Adipocyte (in vitro differentiated cells): ENCODE measurements at places on chromosomes 13 and 19.
A peak's percentile ranks its signal among the peaks of the same experiment; 100 is the strongest.

DNA sequence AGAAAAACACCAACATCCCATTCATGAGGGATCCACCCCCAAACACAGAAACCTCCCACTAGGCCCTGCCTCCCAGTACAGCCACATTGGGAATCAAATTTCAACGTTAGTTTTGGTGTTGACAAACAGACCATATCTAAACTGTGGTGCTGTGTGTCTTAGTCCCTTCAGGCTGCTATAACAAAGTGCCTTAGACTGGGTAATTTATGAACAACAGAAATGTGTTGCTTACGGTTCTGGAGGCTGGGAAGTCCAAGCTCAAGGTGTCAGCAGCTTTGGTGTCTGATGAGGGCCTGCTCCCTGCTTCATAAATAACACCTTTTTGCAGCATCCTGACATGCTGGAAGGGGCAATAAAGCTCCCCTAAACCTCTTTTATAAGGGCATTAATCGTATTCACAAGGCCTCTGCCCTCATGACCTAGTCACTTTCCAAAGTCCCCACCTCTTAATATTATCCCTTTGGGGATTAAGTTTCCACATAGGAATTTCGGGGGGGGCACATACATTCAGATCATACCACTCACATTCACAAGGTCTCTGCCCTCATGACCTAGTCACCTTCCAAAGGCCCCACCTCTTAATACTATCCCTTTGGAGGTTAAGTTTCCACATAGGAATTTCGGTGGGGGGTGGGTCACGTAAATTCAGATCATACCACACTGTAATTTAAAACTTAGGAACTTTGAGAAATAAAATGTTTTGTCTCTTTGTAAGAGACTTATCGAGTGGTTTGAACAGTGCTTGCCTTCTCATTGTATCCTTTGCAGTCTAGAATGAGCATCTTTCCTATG is 27.5 kb downstream of the ZNF507 start:
- no peak for DNase-seq

DNA sequence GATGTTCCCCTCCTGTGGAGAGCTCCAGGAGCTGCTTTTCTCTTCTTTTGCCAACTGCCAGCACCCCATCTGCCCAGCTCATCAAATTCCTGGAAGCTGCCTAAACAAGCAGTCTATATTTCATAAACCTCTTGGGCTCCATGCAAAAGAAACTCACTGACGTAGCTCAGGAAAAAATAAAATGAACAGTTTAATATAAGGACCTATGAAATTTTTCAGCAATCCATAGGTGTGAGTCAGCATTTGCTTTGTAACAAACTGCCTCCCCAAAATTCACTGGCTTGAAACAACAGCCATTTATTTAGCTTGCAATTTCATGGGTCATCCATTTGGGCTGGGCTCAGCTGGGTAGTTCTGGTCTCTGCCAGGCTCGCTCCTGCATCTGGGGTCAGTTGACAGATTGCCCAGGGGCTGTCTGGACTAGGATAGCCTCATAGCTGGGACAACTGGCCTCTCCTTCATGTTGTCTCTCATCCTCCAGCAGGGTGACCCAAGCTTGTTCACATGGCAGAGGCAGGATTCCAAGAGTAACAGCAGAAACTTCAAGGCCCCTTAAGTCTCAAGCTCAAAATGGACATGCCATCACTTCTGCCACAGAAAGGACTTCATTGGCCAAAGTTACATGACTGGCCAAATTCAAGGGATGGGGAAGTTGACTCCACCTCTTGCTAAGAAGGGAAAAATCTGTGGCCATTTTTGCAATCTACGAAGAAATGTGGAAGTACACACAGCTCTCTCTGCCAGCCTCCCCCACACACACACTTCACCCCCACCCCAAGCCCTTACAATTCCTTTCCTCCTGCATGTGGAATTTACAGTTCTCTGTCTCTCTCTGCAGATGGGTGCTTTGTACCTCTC is 7.9 kb upstream of the PVR start:
- DNase-seq: peak; percentile 75

DNA sequence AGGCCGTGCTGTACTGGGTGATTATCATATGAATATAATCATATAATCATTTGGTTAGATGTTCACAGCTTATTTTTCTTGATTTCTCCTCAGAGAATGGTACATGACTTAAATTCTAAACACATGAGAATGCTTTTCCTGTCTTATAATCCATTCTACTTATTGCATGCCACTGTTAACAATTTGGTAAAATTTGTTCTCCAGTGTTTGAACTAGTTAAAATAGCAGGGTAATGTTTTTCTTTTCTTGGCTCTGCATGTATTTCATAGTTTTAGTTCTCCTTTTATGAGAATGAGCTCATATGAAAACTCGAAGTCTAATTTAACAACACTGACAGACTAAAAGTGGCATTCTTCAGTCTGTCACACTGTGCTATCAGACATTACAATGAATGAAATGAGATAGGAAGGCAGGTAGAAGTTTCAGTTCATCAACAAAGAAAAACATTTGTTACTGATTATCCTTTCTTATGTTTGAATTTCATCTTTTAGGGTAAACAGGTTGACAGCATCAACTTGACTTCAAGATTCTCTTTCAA is 10.2 kb downstream of the SPRYD7 start:
- DNase-seq: peak; percentile 38

DNA sequence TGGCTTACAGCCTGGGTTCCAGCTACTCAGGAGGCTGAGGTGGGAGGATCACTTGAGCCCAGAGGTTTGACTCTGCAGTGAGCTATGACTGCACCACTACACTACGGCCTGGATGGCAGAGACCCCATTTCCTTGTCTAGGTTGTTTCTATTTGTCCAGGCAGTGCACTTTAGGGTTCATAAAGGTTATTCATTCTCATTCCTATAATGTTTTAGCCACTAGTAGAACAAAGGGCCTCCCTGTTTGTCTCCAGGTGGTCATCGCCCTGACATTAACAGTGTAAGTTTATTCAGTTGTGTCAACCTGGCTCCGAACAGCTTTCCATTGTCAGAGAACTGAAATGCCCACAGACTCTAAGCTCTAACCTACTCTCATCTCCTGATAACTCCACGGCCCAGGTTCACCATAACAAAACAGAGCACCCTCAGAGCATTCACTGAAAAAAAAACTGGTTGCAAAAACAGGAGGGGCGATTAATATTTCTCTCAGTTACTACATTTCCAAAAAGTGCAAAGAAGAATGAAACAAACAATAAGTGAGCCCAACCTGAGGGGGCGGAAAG is 37.1 kb downstream of the SMAD9 start:
- no peak for DNase-seq

- no peak for DNase-seq
Measured at GRCh38 chr13:25771641-25772478, 280.0 kb downstream of the SHISA2 start.

- no peak for DNase-seq
Measured at GRCh38 chr13:75375329-75375728, 106.6 kb downstream of the TBC1D4 start.

GRCh38 chr19:30116530-30116929 is 174.5 kb downstream of the URI1 start:
- no peak for DNase-seq

DNA sequence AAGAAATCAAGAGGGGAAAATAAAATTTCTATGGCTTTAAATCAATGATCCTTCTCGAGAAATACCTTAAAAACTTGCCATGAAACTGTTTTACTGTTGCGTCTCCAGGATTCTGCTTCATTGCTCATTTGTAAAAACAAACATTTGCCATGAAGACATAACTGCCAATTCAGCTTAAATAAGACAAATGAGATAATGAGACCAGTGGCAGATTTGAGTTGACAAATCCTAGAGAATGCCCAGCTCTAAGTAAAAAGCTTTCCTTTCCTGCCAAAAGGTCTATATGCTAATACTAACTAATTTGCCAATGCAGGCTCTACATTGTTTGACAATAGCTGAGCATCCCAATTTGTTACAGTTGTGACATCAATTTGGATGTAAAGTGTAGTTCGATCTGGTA is 400.5 kb upstream of the PCDH9 start:
- no peak for DNase-seq

DNA sequence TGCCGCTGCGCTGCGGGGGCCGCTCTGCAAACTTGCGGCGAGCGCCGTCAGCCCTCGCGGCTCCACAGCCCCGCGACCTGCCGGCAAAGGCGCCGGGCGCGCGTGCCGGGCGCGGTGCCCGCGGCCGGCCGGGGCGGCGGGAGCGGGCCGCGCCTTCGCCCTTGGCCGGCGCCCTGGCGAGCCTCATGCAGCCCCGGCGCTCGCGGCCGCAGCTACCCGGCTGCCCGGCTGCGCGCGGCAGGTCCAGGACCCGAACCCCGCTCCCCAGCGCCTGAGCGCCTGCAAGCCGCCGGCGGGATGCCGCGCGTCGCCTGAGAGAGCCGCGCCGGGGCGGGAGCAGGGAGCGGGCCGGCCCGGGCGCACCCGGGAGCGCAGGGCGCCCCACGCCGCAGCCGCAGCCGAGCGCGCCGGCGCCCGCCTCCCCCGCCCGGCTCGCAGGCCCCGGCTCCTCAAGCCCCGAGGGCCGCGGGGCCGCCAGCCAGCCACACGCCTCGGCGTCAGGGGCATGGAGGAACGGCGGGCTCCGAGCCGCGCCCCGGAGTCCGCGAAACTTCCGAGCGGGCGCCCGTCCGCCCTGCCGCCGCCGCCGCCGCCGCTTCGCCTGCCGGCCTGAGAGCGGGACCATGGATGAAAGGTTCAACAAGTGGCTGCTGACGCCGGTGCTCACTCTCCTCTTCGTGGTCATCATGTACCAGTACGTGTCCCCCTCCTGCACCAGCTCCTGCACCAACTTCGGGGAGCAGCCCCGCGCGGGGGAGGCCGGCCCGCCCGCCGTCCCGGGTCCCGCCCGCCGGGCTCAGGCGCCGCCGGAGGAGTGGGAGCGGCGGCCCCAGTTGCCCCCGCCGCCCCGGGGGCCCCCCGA is 564 bp downstream of the HS6ST3 start:
- DNase-seq: peak; percentile 56

DNA sequence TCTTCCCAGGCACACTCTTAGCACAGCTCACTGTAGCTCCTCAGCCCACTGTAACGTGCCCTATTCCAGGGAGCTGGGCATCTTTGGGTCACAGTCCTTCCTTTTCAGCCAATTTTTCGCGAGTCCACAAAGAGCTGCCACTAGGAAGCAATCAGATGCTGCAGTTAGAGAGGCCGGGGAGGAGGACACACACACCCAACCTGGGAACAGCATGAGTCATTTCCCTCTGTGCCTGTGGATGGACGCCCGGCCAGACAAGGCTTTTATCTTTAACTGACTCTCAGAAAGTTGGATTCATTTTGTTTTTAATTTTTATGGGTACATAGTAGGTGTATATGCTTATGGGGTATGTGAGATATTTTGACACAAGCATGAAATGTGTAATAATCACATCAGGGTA is 918.6 kb downstream of the UQCRFS1 start:
- DNase-seq: no peak

DNA sequence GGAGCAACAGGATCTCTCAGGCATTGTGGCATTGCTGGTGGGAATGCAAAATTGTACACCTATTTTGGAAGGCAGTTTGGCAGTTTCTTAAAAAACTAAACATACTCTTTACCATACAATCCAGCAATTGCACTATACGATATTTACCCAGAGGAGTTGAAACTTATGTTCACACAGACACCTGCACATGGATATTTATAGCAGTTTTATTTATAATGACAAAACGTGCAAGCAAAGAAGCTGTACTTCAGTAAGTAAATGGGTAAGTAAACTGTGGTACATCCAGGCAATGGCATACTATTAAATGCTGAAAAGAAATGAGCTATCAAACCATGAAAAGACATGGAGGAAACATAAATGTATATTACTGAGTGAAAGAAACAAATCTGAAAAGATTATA is 71.6 kb upstream of the UBAC2 start:
- no peak for DNase-seq

DNA sequence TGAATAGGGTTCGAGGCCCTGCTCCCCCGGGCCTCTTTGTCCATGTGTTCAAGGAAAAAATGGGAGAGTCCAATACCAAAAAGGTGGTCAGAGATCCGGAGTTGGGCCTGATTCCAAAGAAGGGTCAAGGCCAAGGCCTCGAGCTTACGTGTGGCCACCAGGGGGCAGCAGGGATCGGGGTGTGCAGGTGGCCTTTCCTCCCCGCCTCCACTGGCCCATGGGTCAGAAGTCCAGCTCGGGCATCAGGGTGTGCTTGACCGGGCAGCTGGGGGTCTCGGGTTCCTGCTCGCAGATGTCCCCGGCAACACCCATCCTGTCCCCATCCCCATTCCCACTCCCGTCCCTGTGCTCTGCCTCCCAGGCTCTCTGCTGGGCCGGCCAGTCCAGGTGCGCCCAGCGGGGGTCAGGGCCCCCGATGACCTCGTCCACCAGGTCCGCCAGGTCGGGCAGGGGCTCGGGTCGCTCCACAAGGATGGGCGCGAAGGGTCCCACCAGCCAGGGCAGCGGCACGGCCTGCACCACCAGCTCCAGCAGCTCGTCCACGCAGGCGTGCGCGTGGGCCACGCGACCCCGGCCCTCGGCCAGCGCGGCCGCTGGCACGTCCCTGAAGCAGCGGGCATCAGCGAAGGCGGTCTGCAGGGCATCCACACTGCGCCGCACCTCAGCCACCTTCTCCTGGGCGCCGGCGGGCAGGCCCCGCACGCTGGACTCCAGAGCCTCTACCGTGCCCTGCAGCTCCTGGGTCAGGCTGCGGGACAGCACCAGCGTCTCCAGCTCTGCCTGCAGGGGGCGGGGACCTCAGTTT is 5.2 kb upstream of the PLIN4 start:
- peak; percentile 49 for DNase-seq

DNA sequence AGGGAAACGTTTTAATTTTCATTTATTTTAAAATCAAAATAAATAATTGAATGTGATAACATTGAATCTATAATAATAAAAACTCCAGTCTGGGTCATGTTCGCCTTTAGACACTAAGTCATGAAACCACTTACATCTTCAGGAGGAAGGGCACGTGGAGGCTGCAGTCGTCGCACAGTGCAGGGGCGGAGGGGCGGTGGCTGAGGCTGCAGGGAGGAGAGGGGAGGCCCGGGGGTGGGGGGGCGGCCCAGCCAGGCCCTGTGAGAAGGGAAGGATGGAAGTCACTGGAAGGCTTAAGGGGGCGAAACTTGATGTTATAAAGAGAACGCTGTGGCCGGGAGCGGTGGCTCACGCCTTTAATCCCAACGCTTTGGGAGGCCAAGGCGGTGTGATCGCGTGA is 14.9 kb upstream of the LATS2 start:
- DNase-seq: no peak

- DNase-seq: no peak
Measured at GRCh38 chr19:16676101-16676798, 15.3 kb downstream of the TMEM38A start.

DNA sequence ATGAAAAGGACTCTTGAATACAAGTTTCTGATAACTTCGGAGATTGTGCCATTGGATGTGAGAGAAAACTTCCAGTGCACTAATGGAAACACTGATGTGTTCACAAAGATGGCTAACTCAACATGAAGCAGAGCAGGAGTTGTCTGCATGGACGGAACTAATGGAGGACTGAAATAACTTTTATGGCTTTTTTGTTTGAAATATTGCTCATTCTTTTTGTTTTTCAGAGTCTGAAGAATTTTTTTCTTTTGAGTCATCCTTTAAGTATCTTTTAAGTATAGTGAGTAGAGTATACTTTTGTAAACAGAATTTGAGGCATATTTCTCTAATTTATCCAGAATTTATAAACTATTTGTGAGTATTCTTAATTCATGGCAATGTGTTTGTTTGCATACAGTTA is 25.7 kb downstream of the CRYL1 start:
- peak; percentile 18 for DNase-seq
